Lung (tissue), 17 donors: ENCODE measurements at places on chromosomes 12 and 14. TPM values are rescaled to one million over a fixed set of nuclear protein-coding genes. Genes with fewer than 3 reads are reported as not detected.

DNA sequence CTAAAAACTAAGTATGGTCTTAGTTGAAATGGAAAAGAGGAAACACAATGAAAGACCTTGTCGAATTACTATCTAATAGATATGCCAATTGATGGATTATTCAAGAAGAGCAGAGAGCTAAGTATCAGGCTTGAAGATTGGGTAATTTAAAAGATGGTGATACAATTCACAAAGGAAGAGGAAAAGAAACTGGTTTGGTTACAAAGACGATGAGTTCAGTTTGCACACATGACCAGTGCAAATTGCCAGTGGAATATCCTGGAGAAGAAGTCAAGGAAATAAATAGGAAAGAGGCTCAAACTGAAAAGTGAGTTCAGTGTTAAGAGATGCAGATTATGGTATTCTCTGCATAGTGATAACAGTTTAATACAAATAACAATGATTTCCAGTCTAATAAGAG lies 2.5 kb upstream of the RAP1B start:
- no peak overlapping the region for H3K4me3 ChIP-seq
- DNase-seq = no peak
- H3K27me3 ChIP-seq = no peaks in the 10 kb centered on the region
- no peak overlapping the region for H3K27ac ChIP-seq

- no peak for DNase-seq
- no peak overlapping the region for H3K27ac ChIP-seq
- no peaks in the 10 kb centered on the region for H3K27me3 ChIP-seq
- H3K4me1 ChIP-seq = peaks cover 16% of the 10 kb centered on the region
Measured at GRCh38 chr12:12159988-12160387, 89.2 kb downstream of the BCL2L14 start.

GRCh38 chr12:65696227-65696626 lies 128.1 kb upstream of the HMGA2 start:
- DNase-seq = no peak
- no peaks in the 10 kb centered on the region for H3K27me3 ChIP-seq
- H3K27ac ChIP-seq = no peak overlapping the region

GRCh38 chr12:3417937-3418462 lies 73.0 kb upstream of the PRMT8 start:
- H3K4me3 ChIP-seq = no peak overlapping the region
- no peaks in the 10 kb centered on the region for H3K27me3 ChIP-seq
- H3K36me3 ChIP-seq = no peaks in the 10 kb centered on the region
- peak; percentile 58 for DNase-seq
- peaks cover 3% of the 10 kb centered on the region for H3K4me1 ChIP-seq

- H3K4me1 ChIP-seq = no peaks in the 10 kb centered on the region
- H3K27ac ChIP-seq = no peak overlapping the region
- no peaks in the 10 kb centered on the region for H3K27me3 ChIP-seq
Measured at GRCh38 chr12:103462675-103463074, 33.1 kb downstream of the C12orf42 start.

DNA sequence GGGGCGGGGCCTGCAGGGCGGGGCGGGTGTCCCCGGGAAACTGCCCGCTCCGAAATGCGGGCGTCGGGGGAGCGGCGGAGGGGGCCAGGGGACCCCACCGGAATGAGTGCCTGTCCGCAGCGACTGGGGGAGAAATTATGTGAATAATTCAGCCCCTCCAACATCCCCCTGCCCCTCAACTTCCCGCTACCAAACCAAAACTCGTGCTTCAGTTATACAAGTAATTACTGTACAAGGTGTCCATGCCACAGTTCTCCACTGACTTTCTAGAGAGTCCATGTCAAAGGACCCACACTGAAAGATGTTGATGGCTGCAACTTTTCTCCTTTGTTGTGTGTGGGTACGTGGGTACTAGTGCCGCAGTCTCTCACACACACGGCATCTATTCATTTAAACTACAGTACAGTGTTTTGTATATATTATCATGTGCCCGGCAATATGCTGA lies 414 bp upstream of the CDK17 start:
- H3K27ac ChIP-seq = peak overlapping the region; percentile 88
- peak overlapping the region; percentile 61 for H3K4me3 ChIP-seq
- peak; percentile 78 for DNase-seq
- no peaks in the 10 kb centered on the region for H3K36me3 ChIP-seq
- peaks cover 11% of the 10 kb centered on the region for H3K4me1 ChIP-seq

- DNase-seq = no peak
- no peak overlapping the region for H3K27ac ChIP-seq
- peaks cover 7% of the 10 kb centered on the region for H3K4me1 ChIP-seq
- H3K36me3 ChIP-seq = no peaks in the 10 kb centered on the region
- no peak overlapping the region for H3K4me3 ChIP-seq
- H3K27me3 ChIP-seq = no peaks in the 10 kb centered on the region
Measured at GRCh38 chr12:26043135-26044006, 81.5 kb downstream of the BHLHE41 start.

GRCh38 chr12:57868851-57869268 lies 22.3 kb upstream of the CTDSP2 start:
- peak overlapping the region; percentile 59 for H3K27ac ChIP-seq
- no peaks in the 10 kb centered on the region for H3K36me3 ChIP-seq
- no peak overlapping the region for H3K4me3 ChIP-seq
- no peaks in the 10 kb centered on the region for H3K27me3 ChIP-seq

DNA sequence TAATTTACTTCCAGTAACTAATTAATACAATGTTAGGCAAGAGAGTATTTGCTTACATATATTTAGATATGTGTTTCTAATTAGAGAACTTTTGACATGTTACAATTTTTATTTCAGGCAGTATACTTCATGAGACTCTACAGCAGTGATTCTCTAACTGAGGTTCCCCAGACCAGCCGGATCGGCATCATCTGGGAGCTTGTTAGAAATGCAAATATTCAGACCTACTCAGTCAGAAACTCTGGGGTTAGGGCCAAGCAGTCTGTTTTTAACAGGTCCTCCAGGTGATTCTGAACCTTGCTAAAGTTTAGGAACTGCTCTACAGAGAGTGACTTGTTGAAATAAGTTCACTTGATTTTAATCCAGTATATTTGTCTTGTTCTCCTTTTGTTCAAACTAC lies 46.5 kb downstream of the ARID2 start:
- H3K27me3 ChIP-seq = no peaks in the 10 kb centered on the region
- H3K4me3 ChIP-seq = no peak overlapping the region
- no peaks in the 10 kb centered on the region for H3K36me3 ChIP-seq
- H3K27ac ChIP-seq = no peak overlapping the region
- no peak for DNase-seq

GRCh38 chr12:32125455-32126084 lies 18.9 kb downstream of the BICD1 start:
- no peak overlapping the region for H3K4me3 ChIP-seq
- no peak for DNase-seq
- no peak overlapping the region for H3K27ac ChIP-seq
- H3K4me1 ChIP-seq = no peaks in the 10 kb centered on the region
- no peaks in the 10 kb centered on the region for H3K27me3 ChIP-seq
- no peaks in the 10 kb centered on the region for H3K36me3 ChIP-seq

DNA sequence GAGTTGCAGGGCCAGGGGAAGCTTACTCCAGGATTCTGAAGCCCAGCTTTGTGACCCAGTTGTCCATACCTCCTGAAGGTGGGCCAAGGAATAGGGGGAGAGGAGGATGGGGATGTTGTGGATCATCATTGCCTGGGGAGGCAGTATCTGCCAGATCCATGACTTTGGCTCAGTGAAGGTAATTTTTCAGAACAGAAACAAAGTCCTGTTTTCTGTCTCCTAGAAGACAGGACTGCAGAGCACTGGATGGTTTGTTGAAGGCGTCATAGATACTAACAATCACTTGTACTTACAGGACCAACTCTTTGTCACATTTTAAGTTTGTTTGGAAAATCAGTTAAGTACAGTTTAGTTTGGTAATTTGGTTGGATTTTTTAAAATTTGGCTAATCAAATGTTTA lies 38.4 kb downstream of the ANO6 start:
- H3K27ac ChIP-seq = no peak overlapping the region

GRCh38 chr12:131833896-131834641 lies 5.9 kb downstream of the MMP17 start:
- H3K27ac ChIP-seq = no peak overlapping the region
- H3K36me3 ChIP-seq = no peaks in the 10 kb centered on the region
- peaks cover 13% of the 10 kb centered on the region for H3K27me3 ChIP-seq
- H3K4me3 ChIP-seq = no peak overlapping the region

DNA sequence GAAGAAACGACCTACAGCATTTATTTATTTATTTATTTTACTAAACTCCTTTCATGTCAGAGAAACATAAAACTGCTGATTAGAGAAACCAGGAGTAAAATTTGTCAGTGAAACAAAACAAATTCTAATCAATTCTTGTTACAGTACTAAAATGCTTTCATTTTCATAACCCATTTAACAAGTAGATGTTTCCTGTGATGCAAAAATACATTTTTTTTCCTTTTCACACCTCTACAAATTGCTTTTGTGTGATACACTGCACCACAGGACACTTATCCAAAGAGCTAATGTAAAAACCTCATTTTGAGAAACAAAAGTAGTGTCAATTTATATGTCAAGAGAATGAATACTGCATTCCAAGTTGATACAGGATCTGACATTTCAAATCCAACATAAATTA lies 155.1 kb downstream of the SYT1 start:
- no peaks in the 10 kb centered on the region for H3K27me3 ChIP-seq
- H3K36me3 ChIP-seq = no peaks in the 10 kb centered on the region
- H3K4me1 ChIP-seq = no peaks in the 10 kb centered on the region
- no peak overlapping the region for H3K4me3 ChIP-seq
- DNase-seq = no peak
- no peak overlapping the region for H3K27ac ChIP-seq

- H3K36me3 ChIP-seq = no peaks in the 10 kb centered on the region
- H3K27me3 ChIP-seq = no peaks in the 10 kb centered on the region
- no peaks in the 10 kb centered on the region for H3K4me1 ChIP-seq
Measured at GRCh38 chr14:89757313-89757939, 197.1 kb downstream of the EFCAB11 start.

DNA sequence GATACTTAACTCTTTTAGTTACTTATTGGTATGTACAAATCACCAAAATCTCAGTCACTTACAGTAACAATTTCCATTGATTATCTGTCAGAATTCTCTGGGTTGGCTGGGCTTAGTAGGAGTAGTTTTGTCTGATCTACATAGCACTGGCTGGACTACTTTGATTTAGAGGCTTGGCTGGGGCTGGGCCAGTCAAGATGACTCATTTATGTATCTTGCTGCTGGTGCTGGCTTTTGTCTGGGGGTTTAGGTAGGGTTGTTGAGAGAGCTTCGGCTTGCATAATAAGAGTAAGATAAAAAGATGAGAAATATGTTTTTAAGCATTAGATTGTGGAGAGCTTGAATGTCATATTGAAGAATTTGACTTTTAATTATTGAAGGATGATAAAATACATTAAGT lies 1093.7 kb downstream of the SLC6A15 start:
- no peaks in the 10 kb centered on the region for H3K27me3 ChIP-seq
- H3K27ac ChIP-seq = no peak overlapping the region
- no peaks in the 10 kb centered on the region for H3K4me1 ChIP-seq
- H3K36me3 ChIP-seq = no peaks in the 10 kb centered on the region
- no peak for DNase-seq
- no peak overlapping the region for H3K4me3 ChIP-seq

DNA sequence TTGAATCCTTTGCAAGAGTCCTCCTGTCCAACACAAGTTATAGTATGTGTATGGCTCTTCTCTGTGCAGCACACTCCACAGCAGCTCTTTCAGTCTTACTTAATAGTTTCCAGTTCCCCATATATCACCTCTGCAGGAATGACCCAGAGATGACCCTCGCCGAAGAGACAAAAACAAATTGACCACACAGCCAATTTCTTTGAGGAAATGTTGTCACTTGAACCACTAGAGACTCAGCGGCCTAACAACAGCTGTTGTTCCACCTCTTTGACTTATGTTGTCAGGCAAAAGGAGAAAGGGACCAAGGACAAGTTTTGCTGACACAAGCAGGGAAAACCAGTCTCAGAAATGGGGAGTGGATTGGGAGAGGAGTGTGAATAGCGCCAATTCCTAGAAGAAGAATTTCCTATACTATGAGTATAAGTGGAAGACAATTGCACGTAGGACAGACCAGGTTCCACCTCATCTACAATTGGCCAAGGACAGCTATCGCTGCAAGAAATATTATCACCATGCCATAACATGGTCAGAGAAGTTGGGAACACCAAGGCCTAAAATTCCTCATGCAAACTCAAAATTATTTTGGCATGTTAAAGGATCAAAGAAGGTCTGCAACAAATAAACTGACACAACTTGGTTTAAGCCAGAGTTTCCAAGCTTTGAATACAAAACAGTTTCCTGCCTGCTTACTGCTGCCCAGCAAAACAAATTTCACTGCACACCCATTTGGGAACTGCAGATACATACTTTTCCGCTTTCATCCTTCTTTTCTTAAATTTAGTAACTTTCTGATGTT lies 41.7 kb upstream of the ITPR2 start:
- H3K4me1 ChIP-seq = peaks cover 8% of the 10 kb centered on the region
- H3K36me3 ChIP-seq = no peaks in the 10 kb centered on the region
- no peak overlapping the region for H3K4me3 ChIP-seq
- H3K27ac ChIP-seq = no peak overlapping the region
- no peaks in the 10 kb centered on the region for H3K27me3 ChIP-seq

GRCh38 chr12:19451196-19451595 lies 11.9 kb downstream of the AEBP2 start:
- H3K36me3 ChIP-seq = peaks cover 2% of the 10 kb centered on the region
- H3K27ac ChIP-seq = no peak overlapping the region
- H3K27me3 ChIP-seq = no peaks in the 10 kb centered on the region
- H3K4me3 ChIP-seq = no peak overlapping the region

GRCh38 chr12:127810041-127810440 lies 456.9 kb upstream of the TMEM132C start:
- H3K4me3 ChIP-seq = no peak overlapping the region
- H3K4me1 ChIP-seq = no peaks in the 10 kb centered on the region
- no peak overlapping the region for H3K27ac ChIP-seq
- no peaks in the 10 kb centered on the region for H3K27me3 ChIP-seq
- DNase-seq = no peak
- no peaks in the 10 kb centered on the region for H3K36me3 ChIP-seq

- peak overlapping the region; percentile 94 for H3K27ac ChIP-seq
- peaks cover 9% of the 10 kb centered on the region for H3K27me3 ChIP-seq
- H3K4me1 ChIP-seq = peaks cover 15% of the 10 kb centered on the region
- peak; percentile 18 for DNase-seq
- H3K4me3 ChIP-seq = peak overlapping the region; percentile 82
Measured at GRCh38 chr14:20469890-20470602, 840 bp downstream of the PNP start.

GRCh38 chr14:74835645-74836250 lies 40.2 kb downstream of the PROX2 start:
- no peaks in the 10 kb centered on the region for H3K4me1 ChIP-seq
- H3K27me3 ChIP-seq = no peaks in the 10 kb centered on the region

GRCh38 chr14:64758691-64759554 lies 54.7 kb downstream of the PLEKHG3 start:
- H3K27me3 ChIP-seq = no peaks in the 10 kb centered on the region
- DNase-seq = peak; percentile 92
- H3K27ac ChIP-seq = no peak overlapping the region
- H3K4me1 ChIP-seq = peaks cover 13% of the 10 kb centered on the region
- H3K4me3 ChIP-seq = no peak overlapping the region

GRCh38 chr14:74763803-74764531 lies 851 bp downstream of the YLPM1 start:
- no peaks in the 10 kb centered on the region for H3K27me3 ChIP-seq
- peak overlapping the region; percentile 97 for H3K4me3 ChIP-seq
- H3K36me3 ChIP-seq = no peaks in the 10 kb centered on the region

DHH gene
- 2.6 TPM for total RNA-seq

RASSF9 gene
- total RNA-seq = 10.0 TPM

AKAP6 gene
- 27.1 TPM for total RNA-seq

TMEM229B gene
- 4.5 TPM for total RNA-seq

DAZAP2 gene
- total RNA-seq = 186 TPM

SALL2 gene
- total RNA-seq = 10.2 TPM

CDC42BPB gene
- total RNA-seq = 97.9 TPM

DEPDC4 gene
- 1.6 TPM for total RNA-seq

NAV3 gene
- total RNA-seq = 12.5 TPM
